ENCODE measurements at places on chromosomes 5 and 9. TPM values are rescaled to one million over a fixed set of nuclear protein-coding genes. Genes with fewer than 3 reads are reported as not detected.

DNA sequence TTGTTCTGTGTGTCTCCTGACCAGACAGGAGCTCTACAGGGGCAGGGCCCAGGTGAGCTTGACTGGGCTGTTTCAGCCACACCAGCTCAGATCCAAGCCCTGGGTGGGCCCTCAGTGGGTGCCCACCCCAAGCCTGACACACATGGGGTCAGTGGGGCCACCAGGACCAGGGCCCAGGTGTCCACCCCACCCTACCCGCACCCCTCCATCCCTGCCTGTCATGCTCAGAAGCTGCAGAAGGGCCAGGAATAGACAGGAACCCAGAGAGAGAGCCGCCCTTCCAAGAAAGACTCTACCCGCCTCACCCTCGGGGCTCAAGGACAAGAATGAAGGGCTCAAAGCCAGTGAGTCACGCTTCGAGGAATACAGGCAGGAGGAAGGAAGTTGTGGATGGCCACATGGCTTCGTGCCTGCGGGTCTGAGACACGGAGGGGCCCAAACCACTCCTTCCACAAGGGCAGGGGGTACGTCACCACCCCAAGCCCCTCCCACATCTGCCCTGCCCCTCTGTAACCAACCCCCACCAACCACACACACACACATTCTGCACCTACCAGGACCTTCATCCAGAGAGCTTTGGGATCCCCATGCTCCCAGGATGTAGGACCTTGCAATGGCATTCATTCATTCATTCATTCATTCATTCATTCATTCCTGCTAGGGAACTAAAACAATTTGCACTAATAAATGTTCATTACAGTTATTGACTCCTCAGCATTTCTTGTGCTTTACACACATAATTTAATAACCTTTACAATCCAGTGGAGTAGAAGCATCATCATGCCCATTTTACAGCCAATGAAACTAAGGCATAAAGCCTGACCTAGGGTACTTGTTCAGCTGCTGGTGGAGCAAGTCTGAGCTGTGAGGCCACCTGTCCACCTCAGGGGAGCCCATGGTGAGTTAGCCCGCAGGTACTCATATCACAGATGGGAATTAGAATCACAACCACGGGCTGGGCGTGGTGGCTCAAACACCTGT, 55.9 kb upstream of the STXBP1 start:
- no peaks in the 10 kb centered on the region for H3K36me3 ChIP-seq
- no peaks in the 10 kb centered on the region for H3K27me3 ChIP-seq
- peaks cover 44% of the 10 kb centered on the region for H3K4me1 ChIP-seq
- H3K4me3 ChIP-seq, result no peak overlapping the region
- H3K27ac ChIP-seq, result peak overlapping the region; percentile 81

DNA sequence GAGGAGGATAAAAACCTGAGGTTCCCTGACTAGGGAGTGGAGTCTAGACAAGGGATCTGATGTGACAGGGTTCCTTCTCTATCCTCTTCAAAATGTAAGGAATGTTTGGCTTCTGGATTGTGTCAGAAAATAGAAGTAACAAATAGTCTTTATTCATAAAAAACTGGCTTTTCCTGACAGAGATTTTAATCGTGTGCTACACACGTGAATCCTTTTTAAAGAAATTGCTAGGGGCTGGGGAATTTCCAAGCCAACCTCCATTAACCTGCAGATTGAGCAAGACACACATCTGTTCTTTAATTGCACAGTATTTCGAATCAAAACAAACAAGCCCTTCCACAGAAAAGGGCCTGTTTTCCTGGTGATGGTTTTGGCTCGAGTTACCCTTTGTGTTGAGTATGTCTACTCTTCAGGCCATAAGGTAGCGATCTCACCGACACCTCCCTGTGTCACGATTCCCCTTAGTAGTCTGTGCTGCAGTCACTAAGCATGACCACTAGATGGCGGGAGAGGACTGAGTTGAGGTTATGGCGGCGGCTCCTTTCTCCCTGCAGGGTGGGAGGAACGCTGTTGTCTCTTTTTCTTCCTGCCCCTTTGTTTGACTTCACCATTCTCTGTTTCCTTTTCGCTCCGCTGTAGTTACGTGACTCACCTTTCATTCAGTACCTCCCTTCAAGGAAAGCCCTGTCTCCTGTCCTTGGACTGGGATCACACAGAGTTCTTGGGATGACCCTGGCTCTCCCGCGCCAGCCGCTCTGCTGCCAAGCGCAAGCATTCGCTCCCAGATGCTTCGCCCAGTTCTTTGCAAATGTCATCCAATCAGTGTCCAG, 137.1 kb upstream of the SLC24A2 start:
- H3K27ac ChIP-seq, result no peak overlapping the region
- peak overlapping the region; percentile 14 for H3K4me3 ChIP-seq
- H3K27me3 ChIP-seq, result no peaks in the 10 kb centered on the region
- H3K4me1 ChIP-seq, result no peaks in the 10 kb centered on the region
- DNase-seq, result peak; percentile 79

DNA sequence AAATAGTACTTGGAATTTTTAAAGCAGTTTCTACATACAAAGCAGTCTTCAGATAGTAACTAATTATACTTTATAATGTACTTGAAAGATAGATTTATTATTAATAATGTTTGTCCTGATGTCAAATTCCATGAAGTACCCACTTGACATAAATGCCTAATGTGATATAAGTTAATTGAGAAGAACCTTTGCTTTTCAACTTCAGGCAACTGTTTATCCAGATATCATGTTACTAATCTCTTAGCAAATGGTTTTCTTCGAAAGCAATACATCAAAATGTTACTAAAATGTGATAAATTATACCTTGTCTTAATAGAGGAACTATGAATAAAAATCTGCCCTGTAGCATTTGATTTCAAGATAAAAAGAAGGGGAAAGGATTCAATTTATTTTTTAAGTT, 146.8 kb upstream of the FBXL17 start:
- no peaks in the 10 kb centered on the region for H3K36me3 ChIP-seq
- H3K27me3 ChIP-seq, result no peaks in the 10 kb centered on the region

DNA sequence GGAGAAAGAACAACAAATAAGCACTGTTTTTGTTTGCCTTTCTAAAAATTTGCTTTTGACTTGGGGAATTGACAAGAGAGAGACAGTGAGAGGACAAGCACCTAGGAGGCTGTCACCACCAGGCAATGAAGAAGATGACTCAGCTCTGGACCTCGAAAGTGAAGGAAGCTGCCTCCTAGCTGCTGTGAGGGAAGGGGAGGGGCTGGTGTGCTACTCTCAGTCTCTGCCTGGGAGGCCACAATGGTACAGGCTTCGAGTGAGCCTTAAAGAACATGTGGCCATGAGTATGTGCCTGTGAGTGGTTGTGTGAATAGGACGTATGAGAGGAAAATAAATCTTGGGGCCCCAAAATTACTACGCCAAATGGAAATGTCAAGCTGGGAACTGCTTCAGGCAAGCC, 7.1 kb upstream of the PLK2 start:
- no peaks in the 10 kb centered on the region for H3K36me3 ChIP-seq
- no peaks in the 10 kb centered on the region for H3K27me3 ChIP-seq
- no peaks in the 10 kb centered on the region for H3K4me1 ChIP-seq

GRCh38 chr9:12415361-12415760, 277.8 kb upstream of the TYRP1 start:
- no peaks in the 10 kb centered on the region for H3K27me3 ChIP-seq
- no peak overlapping the region for H3K27ac ChIP-seq
- no peaks in the 10 kb centered on the region for H3K36me3 ChIP-seq
- no peak overlapping the region for H3K4me3 ChIP-seq
- no peak for DNase-seq
- H3K4me1 ChIP-seq, result no peaks in the 10 kb centered on the region

DNA sequence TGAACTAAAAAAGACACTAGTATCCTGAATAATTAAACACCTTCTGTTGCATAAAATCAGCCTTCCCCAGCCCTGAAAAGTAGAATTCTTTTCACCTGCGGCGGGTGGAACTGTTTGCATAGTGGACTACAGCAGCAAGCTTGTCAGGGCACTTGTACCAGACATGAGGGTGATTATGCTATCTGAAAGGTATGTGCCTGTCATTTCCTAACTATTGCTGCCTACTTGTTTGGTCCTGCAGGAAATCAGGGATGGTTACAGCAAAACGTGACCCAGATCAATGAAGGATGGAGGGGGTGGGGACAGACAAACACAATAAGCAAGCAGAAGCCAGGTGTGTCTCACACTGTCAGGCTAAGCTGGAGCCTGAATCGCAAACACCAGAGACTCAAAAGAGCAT, 385.6 kb downstream of the MLLT3 start:
- no peak for DNase-seq
- no peak overlapping the region for H3K27ac ChIP-seq
- no peaks in the 10 kb centered on the region for H3K27me3 ChIP-seq
- H3K4me1 ChIP-seq, result no peaks in the 10 kb centered on the region
- H3K4me3 ChIP-seq, result no peak overlapping the region

DNA sequence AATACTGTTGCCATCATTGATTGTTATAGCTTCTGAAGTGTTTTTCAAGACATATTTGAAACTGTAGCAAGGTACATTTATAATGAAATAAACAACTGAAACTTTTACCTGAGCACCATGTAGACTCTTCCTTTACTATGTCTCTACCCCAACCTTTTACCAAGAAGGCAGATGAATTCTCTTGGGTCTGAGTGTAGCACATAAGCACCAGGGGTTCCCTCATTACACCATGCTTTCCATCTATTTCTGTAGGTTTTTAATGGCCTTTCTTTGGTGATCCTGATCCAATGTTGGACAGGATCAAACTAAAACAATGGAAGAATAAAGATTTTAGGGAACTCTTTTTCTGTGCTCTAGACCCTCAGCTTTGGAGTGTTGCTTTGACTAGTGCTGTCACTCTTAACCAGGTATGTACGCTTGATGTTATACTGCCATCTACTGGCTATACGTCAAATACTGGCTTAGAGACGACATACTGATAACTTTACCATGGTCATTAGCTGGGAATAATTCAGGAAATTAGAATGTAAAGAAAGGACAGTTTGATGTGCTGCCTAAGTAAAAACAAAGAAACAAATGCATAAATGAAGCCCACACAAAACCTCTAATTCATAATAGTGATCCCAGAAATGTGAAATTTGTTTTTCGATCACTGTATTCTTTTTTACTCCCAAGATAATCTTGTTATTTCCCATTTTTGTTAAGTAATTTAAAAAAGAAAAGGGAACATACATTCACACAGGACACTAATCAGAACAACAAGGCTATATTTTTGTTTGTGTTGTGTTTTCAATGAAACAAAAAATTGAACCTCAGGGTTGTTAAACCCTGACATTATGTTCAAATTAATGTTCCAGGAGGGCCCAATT, 30.7 kb downstream of the IFNW1 start:
- H3K27me3 ChIP-seq, result no peaks in the 10 kb centered on the region
- no peaks in the 10 kb centered on the region for H3K4me1 ChIP-seq
- no peak overlapping the region for H3K4me3 ChIP-seq
- DNase-seq, result no peak

- H3K27ac ChIP-seq, result no peak overlapping the region
- DNase-seq, result no peak
- no peaks in the 10 kb centered on the region for H3K4me1 ChIP-seq
- H3K36me3 ChIP-seq, result no peaks in the 10 kb centered on the region
Measured at GRCh38 chr5:120304663-120305062, 159.4 kb upstream of the PRR16 start.

DNA sequence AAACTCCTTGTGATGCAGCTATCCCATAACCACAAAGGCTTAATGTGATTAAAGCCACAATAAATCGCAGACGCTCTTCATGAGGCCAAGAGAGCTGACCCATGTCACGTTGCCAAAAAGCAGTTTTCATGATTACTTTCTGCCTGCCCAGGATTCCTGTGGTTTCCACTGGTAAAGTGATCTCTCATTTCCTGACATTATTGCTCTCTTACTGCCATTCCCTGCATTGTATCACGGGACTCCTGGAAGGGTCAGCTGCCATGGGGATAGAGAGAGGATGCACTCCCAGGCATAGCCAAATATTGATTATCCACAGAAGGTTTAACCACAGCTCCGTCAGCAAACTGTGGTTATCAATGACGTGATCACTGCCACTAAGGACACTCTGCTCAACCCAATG, 103.8 kb upstream of the SLC1A3 start:
- H3K4me3 ChIP-seq, result no peak overlapping the region
- no peaks in the 10 kb centered on the region for H3K27me3 ChIP-seq
- H3K36me3 ChIP-seq, result no peaks in the 10 kb centered on the region
- DNase-seq, result no peak
- H3K27ac ChIP-seq, result no peak overlapping the region

DNA sequence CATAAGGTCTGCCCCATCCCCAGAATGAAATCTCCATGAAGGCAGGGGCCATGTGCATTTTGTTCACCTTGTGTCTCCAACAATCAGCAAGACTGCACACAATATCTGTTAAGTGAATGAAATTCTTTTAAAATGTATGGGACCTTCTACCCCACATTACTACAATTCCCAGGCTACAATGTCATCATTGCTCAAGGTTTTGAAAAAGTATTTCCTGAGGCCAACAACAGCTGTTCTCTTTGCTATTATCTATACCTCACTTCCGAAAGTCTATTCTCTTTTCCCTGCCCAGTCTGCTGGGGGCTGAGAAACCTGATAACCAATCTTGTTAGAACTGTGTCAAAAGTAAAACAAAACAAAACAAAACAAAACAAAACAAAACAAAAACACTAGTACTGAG, 29.2 kb downstream of the HOMER1 start:
- no peaks in the 10 kb centered on the region for H3K27me3 ChIP-seq
- H3K27ac ChIP-seq, result no peak overlapping the region
- no peaks in the 10 kb centered on the region for H3K4me1 ChIP-seq
- DNase-seq, result no peak
- no peak overlapping the region for H3K4me3 ChIP-seq
- no peaks in the 10 kb centered on the region for H3K36me3 ChIP-seq

DNA sequence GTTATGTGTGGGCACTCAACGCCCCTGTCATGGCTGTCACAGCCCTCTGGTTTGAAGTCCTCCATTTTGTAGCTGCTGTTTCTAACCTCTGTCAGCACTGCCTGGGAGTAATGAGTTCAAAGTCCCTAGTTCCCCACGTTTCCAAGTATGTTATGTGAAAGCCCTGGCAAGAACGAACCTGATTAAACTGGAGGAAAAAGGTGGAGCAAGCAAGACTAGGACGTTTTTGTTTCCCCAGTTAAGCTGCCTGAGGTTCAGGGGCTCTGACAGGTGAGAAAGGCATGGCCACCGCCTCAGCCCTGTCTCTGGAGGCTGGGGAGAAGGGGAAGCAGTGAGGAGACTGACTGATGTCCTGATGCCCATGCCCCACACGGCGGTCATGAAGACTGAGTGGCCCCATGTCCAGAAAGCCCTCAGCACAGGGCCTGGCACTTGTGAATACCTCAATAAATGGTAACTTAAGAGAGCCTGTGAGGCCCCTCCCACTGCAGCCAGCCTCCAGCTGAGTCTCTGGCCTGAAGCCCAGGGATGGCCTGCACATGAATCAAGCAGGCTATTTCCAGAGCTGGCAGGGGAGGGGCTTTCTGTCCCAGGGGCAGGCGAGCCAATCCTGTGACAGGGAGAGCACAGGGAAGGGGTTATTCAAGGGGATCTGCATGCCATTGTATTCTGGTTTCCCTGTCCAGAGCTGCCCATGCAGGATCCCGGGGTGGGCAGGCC, 61.8 kb downstream of the PFDN1 start:
- peaks cover 16% of the 10 kb centered on the region for H3K4me1 ChIP-seq
- DNase-seq, result peak; percentile 92
- H3K27ac ChIP-seq, result peak overlapping the region; percentile 79
- H3K36me3 ChIP-seq, result no peaks in the 10 kb centered on the region

Gene PCAT7
- 2.1 TPM for total RNA-seq

Gene PCSK5
- total RNA-seq, result 36.7 TPM

Gene P4HA2
- total RNA-seq, result 53.7 TPM

Gene PAX5
- total RNA-seq, result 0.08 TPM

Measured in colonic mucosa (tissue), 4 donors.